Activated CD4-positive, alpha-beta memory T cell treated with anti-CD3 and anti-CD28 coated beads for 36 hours (primary cell): ENCODE measurements at places on chromosomes 12 and 14. TPM values are rescaled to one million over a fixed set of nuclear protein-coding genes. Genes with fewer than 3 reads are reported as not detected.

GRCh38 chr14:80956922-80957321, 1.5 kb downstream of the TSHR start:
- no peak for DNase-seq
- H3K4me3 ChIP-seq: no peak overlapping the region
- no peaks in the 10 kb centered on the region for H3K36me3 ChIP-seq
- no peak overlapping the region for H3K27ac ChIP-seq
- peaks cover 7% of the 10 kb centered on the region for H3K27me3 ChIP-seq
- peaks cover 38% of the 10 kb centered on the region for H3K4me1 ChIP-seq

GRCh38 chr12:108638141-108638827, 4.6 kb upstream of the SELPLG start:
- H3K4me3 ChIP-seq: no peak overlapping the region
- H3K36me3 ChIP-seq: peaks cover 1% of the 10 kb centered on the region
- DNase-seq: no peak
- H3K27ac ChIP-seq: no peak overlapping the region

- H3K4me3 ChIP-seq: no peak overlapping the region
- H3K27ac ChIP-seq: no peak overlapping the region
- no peaks in the 10 kb centered on the region for H3K4me1 ChIP-seq
- H3K36me3 ChIP-seq: no peaks in the 10 kb centered on the region
- no peaks in the 10 kb centered on the region for H3K27me3 ChIP-seq
- no peak for DNase-seq
These were observed 209.4 kb upstream of the USP15 start for GRCh38 chr12:62050785-62051184.

Gene GALNT4
- 5.8 TPM for total RNA-seq

GRCh38 chr12:38490941-38491340, 174.4 kb downstream of the ALG10B start:
- DNase-seq: no peak
- H3K36me3 ChIP-seq: no peaks in the 10 kb centered on the region
- no peaks in the 10 kb centered on the region for H3K27me3 ChIP-seq
- H3K4me3 ChIP-seq: no peak overlapping the region
- H3K4me1 ChIP-seq: no peaks in the 10 kb centered on the region

DNA sequence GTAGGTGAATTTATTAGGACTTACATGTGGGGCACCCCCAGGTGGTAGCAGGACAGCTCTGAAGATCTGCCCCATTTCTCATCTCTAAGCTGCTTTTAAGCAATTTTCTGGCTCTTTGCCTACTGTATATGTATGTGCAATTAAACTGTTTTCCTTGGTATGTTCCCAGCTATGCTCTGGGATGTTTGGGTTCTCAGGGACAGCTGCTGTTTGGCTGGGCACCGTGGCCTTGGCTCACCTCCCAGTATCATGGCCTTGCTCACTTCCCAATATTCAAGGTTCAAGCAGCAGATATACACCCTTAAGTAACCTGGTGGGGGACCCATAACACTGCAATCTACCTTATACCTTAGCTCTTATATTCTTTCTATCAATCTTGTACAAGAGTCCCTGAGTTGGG, 53.7 kb upstream of the KITLG start:
- no peaks in the 10 kb centered on the region for H3K4me1 ChIP-seq
- H3K4me3 ChIP-seq: no peak overlapping the region
- no peak overlapping the region for H3K27ac ChIP-seq
- H3K36me3 ChIP-seq: no peaks in the 10 kb centered on the region

DNA sequence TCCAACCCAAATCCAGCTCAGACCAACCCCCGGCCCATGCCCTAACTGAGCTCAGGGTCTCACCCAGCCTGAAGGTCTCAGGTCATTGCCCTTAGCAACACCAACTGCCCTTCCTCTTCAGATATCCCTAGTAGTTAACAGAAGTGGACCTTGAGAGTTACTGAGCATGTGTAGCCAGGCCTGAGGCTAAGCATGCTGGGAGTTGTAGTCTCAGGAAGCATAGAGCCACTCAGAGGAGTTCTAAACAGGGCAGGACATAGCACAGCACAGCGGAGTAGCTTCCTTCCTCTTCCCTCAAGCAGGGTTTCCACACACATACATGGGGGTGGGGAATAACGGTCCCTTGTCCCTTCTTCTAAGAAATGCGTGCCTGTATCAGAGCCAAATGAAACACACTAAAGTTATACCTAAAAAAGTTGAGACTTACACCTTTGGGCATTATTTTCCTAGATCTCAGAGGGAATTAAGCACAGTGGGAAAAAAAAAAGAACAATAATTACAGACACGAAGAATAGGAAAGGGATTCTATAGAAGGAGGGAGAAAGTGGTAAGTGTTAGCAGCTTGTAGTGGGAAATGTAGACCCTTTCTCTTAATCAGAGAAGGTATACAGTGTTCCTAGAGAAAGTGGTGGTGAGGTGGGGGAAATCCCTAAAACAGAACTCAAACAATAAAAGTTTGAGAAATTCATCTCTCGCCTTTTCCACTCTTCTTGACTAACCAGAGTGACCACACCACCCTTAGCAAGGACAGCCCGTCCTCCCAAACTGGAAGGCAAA, 4.4 kb downstream of the KMT2D start:
- peak overlapping the region; percentile 85 for H3K27ac ChIP-seq
- H3K4me3 ChIP-seq: peak overlapping the region; percentile 94
- H3K36me3 ChIP-seq: peaks cover 34% of the 10 kb centered on the region
- peaks cover 43% of the 10 kb centered on the region for H3K4me1 ChIP-seq
- H3K27me3 ChIP-seq: no peaks in the 10 kb centered on the region
- DNase-seq: peak; percentile 67

Gene SDSL
- not detected for total RNA-seq

- no peaks in the 10 kb centered on the region for H3K4me1 ChIP-seq
- no peaks in the 10 kb centered on the region for H3K27me3 ChIP-seq
- H3K36me3 ChIP-seq: no peaks in the 10 kb centered on the region
- DNase-seq: no peak
- H3K4me3 ChIP-seq: no peak overlapping the region
- H3K27ac ChIP-seq: no peak overlapping the region
These were observed 70.6 kb downstream of the SAMD4A start for GRCh38 chr14:54637270-54638134.

DNA sequence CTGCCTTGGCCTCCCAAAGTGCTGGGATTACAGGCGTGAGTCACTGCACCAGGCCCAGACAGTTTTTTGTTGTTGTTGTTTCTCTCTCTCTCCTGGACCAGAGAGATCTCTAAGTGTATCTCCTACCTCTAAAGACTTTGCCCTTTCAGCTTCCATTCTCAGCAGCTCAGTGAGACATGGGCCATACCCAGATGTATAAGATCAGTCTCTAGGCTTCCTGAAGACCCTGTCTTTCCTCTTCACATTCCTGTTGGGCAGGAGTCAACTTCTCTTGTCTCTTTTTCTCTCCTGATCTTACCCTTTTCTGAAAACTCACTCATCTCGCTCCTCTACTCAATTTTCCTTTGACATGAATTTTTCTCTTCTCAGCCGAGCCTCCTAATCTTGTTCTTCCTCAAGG, 42.0 kb downstream of the KCNK13 start:
- H3K4me3 ChIP-seq: no peak overlapping the region
- H3K27ac ChIP-seq: no peak overlapping the region
- no peak for DNase-seq

Gene BDKRB2
- not detected for total RNA-seq

DNA sequence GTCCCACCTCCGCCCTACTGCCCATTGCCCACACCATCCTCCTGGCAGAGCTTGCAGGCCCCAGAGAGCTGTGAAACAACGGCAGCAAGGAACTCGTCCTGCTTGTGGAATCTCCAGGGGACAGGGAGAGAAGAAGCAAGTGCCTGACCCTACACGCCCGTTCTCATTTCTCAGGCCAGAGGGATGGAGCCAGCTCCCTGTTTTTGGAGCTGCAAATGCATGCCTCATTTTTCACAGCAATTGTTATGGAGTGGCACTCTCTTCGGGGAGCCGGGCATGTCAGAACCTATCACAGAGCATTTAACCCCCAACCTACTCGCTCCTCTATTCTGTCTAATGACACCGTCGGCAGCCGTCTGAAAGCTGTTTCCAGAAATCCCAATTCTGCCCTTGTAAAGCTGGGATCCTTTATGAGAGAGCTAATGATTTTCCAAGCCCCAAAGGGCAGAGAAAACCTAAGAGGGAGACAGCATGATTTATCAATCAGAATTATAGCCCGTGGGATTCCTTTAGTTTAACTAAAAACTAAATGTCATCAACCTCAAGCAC, 222.3 kb upstream of the NOS1 start:
- no peak overlapping the region for H3K27ac ChIP-seq
- no peak overlapping the region for H3K4me3 ChIP-seq
- no peak for DNase-seq
- no peaks in the 10 kb centered on the region for H3K36me3 ChIP-seq
- no peaks in the 10 kb centered on the region for H3K4me1 ChIP-seq
- H3K27me3 ChIP-seq: no peaks in the 10 kb centered on the region

Gene AJUBA
- total RNA-seq: 1.7 TPM

- H3K36me3 ChIP-seq: no peaks in the 10 kb centered on the region
- H3K27ac ChIP-seq: no peak overlapping the region
- no peak overlapping the region for H3K4me3 ChIP-seq
These were observed 101.0 kb downstream of the RTN1 start for GRCh38 chr14:59769586-59769985.

GRCh38 chr14:92960706-92961566, 38.0 kb downstream of the CHGA start:
- DNase-seq: no peak
- H3K36me3 ChIP-seq: no peaks in the 10 kb centered on the region
- no peak overlapping the region for H3K27ac ChIP-seq
- no peaks in the 10 kb centered on the region for H3K27me3 ChIP-seq

- H3K36me3 ChIP-seq: no peaks in the 10 kb centered on the region
- H3K4me1 ChIP-seq: no peaks in the 10 kb centered on the region
These were observed 96.2 kb downstream of the FIGNL2 start for GRCh38 chr12:51752234-51752889.

Gene PRR4
- 0.57 TPM for total RNA-seq

DNA sequence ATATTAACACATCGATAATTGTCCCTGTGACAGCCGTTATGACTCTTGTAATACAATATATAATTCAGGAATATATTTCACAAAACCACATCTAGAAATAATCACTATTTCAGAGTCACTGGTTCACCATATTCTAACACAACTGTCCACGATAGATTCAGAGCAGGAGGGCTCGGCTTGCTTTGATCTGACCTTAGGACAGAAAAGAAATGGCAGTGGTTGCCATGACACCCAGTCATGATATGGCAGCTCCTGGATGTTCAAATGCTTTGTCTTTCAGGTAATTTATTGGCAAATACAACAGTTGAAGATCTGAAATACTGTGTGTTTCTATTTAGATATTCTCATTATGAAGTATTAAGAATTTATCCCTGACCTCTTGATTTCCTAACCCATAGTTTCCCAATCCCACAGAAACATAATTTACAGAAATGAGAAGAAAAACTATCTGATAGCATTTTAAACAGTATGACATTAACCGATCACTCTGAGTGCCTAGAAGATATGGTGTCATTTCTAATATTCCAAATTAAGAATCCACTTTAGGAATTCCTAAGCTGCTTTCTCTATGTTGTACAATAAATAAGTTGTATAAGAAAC, 116.4 kb downstream of the EPS8 start:
- no peaks in the 10 kb centered on the region for H3K36me3 ChIP-seq
- H3K4me1 ChIP-seq: no peaks in the 10 kb centered on the region
- H3K27ac ChIP-seq: no peak overlapping the region
- no peak overlapping the region for H3K4me3 ChIP-seq
- DNase-seq: no peak
- H3K27me3 ChIP-seq: peaks cover 1% of the 10 kb centered on the region

DNA sequence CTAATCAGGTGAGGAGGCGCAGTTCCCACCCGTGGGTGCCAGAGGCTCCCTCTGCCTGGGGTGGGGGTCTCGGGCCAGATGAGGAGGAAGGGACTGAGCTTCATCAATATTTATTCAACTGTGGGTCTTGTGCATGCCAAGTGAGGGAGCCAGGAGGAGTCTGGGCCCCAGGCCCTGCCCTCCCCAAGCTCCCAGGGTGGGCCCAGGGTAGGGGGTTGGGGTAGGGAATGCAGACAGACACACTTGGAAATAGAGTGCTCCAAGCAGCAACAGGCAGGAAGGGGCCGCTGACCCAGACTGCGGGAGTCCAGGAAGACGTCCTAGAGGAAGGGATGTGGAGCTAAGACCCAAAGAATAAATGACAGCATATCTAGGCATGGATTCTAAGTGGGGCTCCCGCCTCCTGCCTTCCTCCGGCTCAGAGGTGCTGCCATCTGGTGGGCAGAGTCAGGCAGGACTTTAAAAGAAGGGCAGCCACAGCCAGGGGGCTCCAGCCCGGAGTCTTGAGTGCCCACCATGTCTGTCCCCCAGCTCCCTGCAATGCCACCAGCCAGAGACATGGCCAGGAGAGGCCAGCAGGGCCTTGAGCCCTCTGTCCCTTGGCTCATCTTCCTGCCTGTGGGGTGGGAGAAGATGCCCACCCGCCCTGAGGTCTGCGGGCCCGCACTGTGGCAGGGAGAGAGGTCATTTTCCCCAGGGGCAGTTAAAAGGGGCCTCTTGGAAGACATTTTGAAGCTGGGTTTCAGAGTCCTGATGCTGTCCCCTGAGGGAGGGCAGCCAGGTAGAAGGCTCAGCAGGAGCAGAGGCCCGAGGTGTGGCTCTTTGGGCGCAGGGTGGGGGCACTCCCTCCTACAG, 70.1 kb downstream of the PHETA1 start:
- H3K4me1 ChIP-seq: no peaks in the 10 kb centered on the region
- peak; percentile 58 for DNase-seq
- H3K27me3 ChIP-seq: no peaks in the 10 kb centered on the region
- no peaks in the 10 kb centered on the region for H3K36me3 ChIP-seq
- H3K27ac ChIP-seq: no peak overlapping the region

DNA sequence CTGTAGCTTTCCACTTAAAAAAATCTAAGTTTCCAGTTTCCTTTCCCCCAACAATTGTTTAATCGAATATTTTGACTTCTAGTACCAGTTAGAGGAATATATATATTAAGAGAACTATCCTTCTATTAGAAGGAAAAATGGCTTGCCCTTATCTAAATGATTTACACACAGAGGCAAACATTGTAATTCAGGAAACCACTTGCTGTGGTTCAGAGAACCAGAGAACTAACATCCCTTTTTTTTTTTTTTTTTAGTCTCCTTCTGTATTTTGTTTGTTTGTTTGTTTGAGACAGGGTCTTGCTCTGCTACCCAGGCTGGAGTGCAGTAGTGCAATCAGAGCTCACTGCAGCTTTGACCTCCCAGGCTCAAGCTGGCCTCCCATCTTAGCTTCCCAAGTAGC, 746.6 kb downstream of the VRK1 start:
- H3K4me3 ChIP-seq: no peak overlapping the region
- no peak for DNase-seq
- no peaks in the 10 kb centered on the region for H3K36me3 ChIP-seq
- H3K27me3 ChIP-seq: no peaks in the 10 kb centered on the region
- no peak overlapping the region for H3K27ac ChIP-seq

Gene CCDC196
- not detected for total RNA-seq

DNA sequence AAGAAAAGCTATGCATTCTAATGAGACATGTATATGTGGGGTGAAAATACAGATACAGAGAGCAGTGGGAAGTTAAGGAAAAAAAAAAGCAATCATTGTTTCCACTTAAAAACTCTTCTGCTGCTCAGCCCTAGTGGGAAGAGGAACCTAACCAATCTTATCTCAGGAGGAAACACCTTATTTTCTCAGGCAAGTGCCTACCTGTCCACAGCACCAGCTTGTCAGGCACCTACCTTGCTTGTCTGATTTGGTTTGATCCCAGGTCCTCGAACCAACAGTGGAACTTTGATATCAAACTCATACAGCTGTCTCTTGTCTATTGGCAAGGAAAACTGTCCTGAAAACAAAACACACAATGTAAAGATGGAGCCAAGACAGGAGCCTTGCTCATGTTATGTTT, 22.4 kb downstream of the GNS start:
- no peak overlapping the region for H3K4me3 ChIP-seq
- H3K36me3 ChIP-seq: peaks cover 46% of the 10 kb centered on the region
- peaks cover 16% of the 10 kb centered on the region for H3K4me1 ChIP-seq
- H3K27me3 ChIP-seq: no peaks in the 10 kb centered on the region
- no peak for DNase-seq
- peak overlapping the region; percentile 82 for H3K27ac ChIP-seq
